ENCODE measurements at places on chromosomes 5 and 9.
A peak's percentile ranks its signal among the peaks of the same experiment; 100 is the strongest.

DNA sequence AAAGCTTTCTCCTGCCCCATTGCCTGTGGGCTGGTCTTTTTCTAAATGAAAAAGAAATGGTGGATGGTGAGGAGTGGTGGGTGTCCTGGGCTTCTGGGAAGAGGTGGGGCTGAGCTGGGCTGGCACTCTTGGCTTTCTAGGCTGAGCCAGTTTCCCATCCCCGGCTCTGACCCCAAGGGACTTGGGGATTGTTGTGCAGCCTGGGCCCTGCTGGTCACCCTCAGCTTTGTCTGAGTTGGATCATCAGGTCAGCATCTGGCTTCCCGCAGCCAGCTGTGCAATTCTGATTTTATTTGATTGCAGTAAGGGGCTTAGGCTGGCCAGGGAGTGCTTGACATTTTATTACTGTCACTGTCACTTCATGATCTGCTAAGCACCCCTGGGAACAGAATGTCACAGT, 25.3 kb downstream of the GLRA1 start:
- DNase-seq: no peak

DNA sequence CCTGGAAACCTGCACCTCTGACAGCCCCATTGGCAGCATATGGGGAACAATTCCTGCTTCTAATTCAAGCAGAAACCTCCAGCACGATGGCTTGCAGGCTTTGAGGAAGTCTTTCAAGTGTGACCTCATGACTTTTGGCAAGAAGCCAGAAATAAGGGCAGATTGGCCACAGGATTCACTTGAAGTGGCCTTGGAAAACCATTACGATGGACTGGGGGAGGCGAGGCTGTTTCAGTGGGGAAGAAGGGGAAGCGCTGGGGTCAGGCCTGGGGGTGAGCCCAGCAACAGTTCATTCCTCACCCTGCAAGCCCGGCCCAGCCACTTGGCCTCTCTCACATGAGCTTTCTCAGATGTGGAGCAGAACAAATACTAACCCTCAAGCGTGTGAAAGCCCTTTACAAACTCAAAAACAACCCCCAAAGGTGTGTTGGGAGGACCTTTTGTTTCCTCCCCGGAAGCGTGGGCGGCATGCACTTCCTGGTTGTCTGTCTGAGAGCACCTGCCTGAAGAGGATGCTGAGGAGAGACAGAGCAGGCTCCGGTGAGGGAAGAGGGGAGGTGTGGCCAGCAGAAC, 26.9 kb upstream of the EEIG1 start:
- peak; percentile 86 for DNase-seq

- no peak for DNase-seq
Observed at GRCh38 chr9:135174981-135175380, 87.5 kb downstream of the OLFM1 start.

GRCh38 chr5:11588803-11589202, 315.4 kb downstream of the CTNND2 start:
- no peak for DNase-seq

GRCh38 chr9:134440636-134441226, 114.5 kb downstream of the RXRA start:
- DNase-seq: no peak

- no peak for DNase-seq
Observed at GRCh38 chr5:128974567-128974966, 9.3 kb downstream of the SLC27A6 start.

DNA sequence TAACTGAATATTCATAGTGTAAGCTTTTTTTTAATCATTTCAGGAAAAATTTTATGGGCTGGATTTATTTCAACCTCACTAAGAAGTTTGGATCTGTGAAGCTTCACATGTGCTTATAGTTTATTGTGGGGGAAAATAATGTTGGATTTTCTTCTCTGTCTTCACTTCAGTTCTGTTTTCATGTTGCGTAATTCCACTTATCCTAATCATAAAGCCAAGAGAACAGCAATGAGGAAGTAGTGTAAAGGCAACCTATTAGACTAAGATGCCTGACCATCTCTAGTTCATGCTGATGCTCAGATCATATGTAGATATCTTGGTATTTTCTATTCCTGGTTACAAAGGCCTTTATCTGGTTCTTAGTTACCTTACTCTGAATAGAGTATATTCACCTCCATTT, 50.0 kb downstream of the CD180 start:
- no peak for DNase-seq

DNA sequence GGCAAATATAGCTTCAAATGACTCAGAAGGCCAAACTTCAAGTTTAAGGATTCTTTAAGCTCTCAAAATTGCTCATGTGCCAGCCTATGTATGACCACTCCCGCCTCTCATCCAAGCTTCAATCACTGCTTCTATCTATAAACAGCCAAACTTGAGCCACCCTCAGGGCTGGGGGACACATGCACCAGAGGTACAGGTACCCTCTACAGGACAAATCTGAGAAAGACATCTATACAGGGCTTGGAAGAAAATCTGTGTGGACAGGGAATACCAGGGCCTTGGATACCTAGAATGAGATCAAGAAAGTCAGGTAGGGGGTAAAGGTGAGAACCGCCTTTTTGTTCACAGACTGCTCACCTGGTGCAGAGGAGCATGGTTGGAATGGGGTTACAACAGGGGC, 217.9 kb downstream of the ATPSCKMT start:
- DNase-seq: no peak

GRCh38 chr5:21391506-21391905, 1403.5 kb upstream of the CDH18 start:
- no peak for DNase-seq

- no peak for DNase-seq
Observed at GRCh38 chr5:176929654-176930053, 30.5 kb upstream of the HK3 start.

DNA sequence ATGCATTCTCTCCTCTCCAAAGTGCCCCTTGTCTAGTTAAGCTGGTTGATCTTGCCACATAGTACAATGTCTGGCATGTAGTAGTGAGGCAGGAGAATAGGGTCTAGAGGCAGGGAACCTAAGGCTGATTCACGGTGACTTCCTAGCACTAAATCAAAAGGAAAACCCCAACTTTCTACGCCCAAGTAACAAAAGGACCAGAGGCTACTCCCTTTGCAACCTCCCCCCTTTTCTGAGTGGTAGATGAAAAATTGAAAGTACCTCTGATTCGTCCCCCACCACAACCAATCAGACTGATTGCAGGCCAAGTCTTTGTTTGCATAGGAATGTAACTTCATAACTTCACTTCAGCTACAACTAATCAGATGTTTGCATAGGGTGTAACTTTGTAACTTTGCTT, 278.8 kb downstream of the PSAT1 start:
- DNase-seq: no peak

DNA sequence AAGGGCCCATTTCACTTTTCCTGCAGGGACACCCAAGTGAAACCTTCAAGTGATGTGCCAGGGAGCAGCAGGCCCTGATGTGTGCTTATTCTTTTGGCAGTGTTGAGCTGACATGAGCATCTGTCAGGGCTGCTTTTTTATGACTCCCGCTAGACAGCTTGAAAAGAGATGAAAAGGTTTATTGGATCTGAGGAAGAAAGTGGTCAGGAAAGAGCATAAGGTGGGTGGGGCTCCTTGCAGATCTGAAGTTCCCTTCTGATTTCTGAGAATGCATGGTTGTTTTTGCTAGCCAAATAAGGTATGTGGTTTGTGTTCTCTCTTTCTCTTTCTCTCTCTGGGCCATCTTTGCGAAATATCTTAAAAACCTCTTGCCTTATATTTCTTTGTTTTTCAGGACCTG, 316.1 kb downstream of the DMRT2 start:
- DNase-seq: no peak

- no peak for DNase-seq
Observed at GRCh38 chr5:158414780-158415179, 555.8 kb upstream of the CLINT1 start.

- no peak for DNase-seq
Observed at GRCh38 chr9:136925414-136926153, 19.0 kb downstream of the FBXW5 start.

DNA sequence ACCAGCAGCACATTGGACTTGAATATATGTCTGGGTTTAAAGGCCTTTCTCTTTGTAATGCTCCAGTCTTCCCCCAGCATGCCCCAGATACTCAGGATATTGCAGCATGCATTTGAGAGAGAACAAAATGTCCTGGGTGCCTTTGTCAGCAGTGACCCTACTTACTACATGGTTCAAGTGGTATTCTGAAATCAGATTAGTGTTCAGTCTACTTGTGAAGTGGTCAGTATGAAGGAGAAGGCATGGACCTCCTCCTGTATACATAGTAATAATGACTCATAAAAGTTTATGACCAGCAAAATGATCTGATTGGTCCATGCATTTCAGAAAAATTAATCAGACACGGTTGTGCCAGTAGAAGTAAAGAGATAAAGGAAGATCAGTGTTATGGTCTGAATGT, 25.4 kb downstream of the GPR21 start:
- DNase-seq: no peak

DNA sequence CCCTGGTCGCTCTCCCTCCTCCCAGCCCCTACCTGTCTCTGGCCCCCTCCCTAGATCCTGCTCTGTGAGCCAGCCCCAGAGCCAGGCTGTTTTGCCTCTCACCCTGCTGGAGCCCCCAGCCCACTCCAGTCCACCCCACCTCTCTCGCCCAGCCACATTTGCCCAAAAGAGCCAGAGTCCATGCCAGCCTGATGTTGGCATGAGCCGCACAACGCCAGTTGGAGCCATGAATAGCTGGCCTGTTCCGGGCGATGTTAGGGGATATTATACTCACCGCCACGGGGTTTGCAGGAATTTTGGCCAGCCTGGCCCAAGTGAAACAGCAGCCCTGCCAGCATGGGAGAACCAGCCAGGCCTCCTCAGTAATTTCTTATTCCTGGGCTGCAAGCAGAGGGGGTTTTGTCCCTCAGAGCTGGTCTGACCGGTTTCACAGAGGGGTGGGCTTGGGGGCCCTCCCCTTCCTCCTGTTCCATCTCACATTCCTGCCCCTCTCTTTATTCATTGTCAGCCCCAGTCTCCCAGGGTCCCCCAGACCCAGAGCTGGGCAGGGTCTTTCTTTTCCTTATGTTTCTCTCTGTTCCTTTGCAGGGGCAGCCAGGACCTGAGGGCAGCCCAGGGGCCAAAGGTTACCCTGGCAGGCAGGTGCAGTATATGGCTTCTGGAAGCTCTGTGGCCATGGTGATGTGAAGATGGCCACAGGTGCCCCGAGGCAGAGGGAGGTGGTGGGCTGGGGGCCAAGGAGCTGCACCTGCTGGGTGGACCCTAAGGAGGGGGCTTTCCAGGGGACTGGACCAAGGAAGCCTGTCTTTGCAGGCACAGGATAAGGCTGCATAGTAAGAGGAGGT, 50.1 kb downstream of the COL27A1 start:
- DNase-seq: no peak

DNA sequence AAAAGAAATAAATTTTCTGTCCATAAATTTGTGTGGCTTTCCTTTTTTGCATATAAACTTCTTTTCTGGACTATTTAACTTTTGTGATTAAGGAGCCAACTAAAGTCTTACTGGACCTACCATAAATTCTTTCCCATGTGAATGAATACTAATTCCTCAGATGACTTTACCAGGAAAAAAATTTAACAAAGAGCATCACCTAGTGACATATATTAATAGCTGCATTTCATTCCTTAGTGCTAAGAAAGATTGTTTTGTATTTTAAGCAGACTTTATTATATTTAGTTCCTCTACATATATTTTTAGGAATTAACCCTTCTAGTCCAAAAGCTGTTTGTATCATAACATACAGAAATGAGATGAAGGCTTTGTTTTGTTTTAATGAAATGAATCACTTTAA, 64.4 kb downstream of the C9orf85 start:
- DNase-seq: no peak

- no peak for DNase-seq
Observed at GRCh38 chr9:38084556-38084880, 15.5 kb upstream of the SHB start.
